ENCODE measurements at places on chromosomes 11 and 22.

GRCh38 chr11:65589444-65590239 is 6.0 kb downstream of the KCNK7 start:
- no peak for DNase-seq

- DNase-seq: peak; percentile 89
These were observed 13.5 kb upstream of the B4GALNT4 start for GRCh38 chr11:355581-356458.

GRCh38 chr22:36069368-36069767 is 40.7 kb upstream of the RBFOX2 start:
- no peak for DNase-seq

DNA sequence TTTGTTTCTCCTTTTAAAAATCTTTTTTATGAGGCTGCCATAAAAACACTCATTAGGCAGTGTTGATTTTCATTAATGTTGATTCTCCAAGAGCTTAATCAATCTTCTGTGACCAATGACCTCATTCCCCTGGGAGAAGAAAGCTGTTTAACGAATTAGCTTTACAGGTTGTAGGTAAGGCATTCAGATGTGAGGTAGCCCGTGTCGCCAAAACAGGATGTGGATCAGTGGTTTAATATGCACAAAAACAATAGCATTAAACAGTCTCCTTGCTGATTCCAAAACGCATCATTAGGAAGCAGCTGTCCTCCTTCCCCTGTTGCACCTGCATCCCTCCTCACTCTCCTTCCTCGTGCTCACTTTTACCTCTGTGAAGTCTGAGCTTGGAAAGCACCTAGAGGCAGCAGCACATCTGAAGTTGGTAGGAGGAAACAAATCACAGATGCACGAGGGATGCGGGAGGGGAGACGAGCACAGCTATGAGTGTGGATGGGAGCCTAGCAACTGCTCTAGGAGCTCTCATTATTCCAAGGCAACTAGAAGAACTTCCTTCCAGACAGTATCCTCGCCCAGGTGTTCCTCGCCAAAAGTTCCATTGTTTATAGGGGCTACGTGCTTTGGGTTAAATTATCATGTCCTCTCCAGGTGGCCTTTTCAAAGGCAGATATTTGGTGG is 179.4 kb upstream of the SNX19 start:
- no peak for DNase-seq

GRCh38 chr11:57290288-57290687 is 34.5 kb downstream of the TNKS1BP1 start:
- DNase-seq: no peak

DNA sequence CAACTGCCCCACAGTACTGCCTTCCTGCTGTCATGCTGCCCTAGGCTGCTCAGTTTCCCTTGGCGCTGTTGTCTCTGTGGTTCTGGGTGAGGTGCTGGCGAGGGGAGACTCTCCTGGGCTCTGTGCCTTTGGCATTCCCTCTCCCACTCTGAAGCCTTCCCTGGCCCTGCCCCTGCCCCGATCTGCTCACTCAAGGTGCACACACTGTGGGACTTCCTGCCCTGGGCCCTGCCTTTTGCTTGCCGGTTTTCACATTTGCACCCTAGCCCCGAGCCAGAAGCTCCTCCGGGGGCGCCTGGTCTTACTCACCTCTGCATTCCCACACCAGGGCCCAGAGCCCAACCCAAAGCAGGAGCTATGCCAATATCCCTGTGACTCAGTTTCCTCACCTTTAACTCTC is 12.0 kb downstream of the B3GAT1 start:
- no peak for DNase-seq

DNA sequence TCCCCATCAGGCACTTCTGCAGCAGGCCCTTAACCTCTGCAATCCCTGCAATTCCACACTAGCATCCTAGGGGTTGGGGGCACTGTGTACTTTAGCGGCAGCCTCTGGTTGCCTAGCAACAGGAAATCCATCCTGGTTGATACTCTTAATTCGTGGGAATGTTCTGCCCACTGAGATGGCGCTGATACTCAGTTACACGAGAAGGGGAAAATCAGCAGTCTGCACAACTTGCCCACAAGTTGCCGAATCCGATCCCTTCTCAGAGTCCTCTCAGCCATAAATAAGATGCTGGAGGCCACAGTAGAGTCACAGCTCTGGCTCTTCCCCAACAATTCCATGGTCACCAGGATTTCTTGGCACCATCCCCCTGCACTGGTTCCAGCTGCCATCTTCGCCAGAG is 57.6 kb upstream of the CRYBB3 start:
- DNase-seq: no peak

GRCh38 chr11:111372538-111372937 is 6.5 kb downstream of the POU2AF1 start:
- DNase-seq: no peak

DNA sequence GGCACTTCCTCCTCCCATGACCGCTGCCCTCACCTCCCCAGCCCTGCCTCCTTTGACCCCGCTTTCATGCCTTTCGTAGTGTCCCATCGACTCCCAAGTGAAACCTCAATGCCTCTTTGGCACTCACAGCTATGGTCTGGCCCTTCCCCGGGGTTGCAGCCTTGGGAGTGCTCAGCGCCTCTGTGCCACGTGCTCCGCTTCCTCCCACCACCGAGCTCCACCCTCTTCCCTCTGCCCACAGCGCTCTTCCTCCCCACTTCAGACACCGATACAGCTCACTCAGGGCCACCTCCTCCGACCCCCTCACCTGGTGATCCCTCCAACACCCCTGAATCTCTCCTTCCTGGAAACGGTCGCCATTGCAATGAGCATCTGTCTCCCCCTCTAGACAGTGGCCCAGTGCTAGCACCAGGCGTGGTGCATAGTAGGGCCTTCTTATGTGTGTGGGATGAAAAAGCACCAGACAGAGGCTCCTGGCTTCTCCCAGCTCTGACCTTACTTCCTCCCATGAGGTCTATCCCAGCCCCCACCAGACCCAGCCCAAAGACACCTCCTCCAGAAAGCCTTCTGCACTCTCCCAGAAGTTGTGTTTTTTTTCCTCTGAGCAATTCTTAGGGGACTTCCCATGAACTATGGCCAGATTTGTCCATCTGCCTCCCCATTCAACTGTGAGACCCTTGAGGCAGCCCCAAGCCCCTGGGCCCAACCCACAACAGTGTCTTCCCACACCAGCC is 16.4 kb upstream of the SCGB1A1 start:
- DNase-seq: no peak

- no peak for DNase-seq
These were observed 148.2 kb upstream of the ARHGAP20 start for GRCh38 chr11:110860461-110860860.

DNA sequence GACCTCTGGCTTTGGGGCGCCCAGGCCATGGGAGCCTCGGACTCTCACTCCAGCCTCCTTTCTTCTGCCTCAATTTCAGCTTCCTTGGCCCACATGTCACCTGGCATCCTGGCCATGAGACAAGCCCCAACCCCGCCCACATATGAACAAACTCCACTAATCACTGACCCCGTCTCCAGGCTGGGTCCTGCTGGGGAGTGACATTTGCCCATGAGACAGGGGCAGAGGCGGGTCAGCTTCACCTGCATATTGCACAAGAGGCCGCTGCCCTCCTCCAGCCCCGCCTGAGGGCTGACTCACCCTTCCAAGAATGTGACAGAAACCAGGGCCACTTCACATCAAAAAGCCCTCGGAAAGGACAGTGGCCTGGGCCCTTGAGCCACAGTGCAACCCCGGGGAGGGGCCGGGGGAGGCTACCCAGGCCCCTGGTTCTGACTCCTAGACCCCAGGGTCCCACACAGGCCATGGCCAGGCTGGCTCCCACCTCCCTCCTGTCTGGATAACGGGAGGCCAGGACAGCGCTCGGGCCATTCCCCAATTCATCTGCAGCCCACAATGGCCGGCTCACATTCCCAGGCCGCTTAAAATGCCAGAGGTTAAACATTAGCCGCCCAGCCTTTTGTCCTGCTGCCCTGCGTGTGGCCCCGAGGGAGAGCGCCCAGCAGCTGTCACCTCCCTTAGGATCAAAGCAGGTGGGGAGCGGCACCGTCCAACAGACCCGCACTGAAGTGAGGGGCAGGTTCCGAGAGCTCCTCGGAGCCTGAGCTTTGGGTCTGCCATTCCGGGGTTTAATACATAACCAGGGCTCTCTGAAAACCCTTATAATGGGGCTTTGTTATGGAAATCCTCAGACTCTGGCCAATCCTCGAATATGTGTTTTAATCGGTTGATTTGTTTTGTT is 42.3 kb downstream of the TRMU start:
- peak; percentile 98 for DNase-seq

DNA sequence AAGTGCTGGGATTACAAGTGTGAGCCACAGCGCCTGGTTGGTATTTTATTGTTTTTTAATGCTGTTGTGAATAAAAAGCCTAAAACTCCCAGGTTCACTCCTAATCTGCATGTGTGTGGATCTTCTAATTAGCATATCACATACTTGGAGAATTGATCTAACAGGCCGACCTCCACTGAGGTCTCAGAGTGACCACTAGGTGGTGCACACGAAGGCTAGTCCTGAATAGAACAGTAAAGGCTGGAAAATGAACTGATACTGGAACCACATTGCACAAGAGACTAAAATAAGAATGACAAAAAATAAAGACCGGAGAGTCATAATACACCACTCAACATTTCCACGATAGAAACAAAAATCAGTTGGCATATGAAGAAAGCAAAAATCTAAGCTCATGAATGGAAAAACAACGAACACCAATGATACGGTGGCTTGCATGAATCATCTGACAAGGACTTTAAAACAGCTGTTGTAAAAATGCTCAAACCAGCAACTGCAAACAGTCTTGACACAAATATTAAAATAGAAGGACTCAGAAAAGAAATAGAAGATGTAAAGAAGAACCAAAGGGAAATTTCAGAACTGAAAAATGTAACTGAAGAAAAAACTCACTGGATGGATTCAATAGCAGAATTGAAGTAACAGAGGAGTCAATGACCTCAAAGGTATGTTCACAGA is 19.2 kb downstream of the PIM3 start:
- peak; percentile 78 for DNase-seq

- no peak for DNase-seq
These were observed 692.1 kb downstream of the NTM start for GRCh38 chr11:132062541-132062940.

- DNase-seq: no peak
These were observed 56.1 kb upstream of the GNAZ start for GRCh38 chr22:23014250-23014649.

- DNase-seq: no peak
These were observed 17.4 kb upstream of the TMPRSS6 start for GRCh38 chr22:37126882-37127281.

DNA sequence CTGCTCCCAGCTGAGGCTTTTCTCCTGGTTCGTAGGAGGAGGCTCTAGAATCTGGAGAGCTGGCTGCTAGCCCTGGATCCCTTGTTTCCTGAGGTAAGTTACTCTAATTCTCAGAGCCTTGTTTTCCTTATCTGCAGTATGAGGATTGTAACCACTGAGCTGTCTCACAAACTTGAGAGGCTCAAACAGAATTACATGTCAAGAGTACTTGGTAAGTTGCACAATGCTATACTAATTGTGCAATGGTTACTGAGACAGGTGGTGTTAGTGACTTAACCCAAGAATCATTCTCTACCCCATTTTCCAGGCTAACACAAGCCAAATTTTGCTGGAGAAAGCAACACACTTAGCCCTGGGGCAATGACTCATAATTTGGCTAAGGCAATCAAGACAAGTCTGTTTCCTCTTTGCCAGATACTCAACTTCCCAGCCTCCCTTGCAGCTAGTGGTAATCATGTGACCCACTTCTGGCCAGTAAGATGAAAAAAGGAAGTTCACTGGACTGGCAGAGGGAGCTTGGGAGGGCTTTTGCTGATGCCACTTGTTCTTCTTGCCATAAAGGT is 348.0 kb downstream of the TENM4 start:
- no peak for DNase-seq

DNA sequence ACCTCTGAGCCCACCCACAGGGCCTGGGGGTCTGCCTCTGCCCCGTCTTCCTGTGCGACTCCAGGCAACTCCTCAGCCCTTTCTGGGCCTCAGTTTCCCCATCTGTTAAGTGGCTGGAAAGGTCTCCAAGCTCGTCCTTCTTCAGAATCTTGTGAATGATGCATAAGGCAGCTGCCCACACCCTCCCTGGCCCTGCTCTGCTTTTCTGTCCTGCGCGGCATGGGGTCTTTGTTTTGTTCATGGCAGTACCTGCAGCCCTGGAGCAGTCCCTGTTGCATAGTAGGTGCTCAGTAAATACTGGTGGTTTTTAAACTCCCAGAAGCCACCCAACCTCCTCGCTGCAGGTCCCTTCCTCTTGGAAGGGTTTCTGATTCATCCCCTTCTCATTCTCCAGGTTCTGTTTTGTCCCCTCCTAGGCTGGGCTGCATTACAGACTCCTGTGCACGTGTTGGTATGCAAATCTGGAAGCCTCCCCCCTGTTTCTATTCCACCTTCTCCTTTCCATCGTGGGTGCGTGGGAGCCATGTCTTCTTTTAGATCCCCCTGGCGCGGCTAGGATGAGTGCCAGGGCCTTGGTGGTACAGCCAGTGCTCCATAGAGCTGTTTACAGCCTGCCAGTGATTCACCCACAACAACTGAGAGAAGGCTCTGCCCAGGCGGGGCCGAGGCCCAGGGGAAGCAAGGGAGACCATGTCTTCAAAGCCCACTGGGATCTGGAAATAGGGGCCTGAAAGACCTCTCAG is 19.3 kb upstream of the SYT7 start:
- DNase-seq: no peak

DNA sequence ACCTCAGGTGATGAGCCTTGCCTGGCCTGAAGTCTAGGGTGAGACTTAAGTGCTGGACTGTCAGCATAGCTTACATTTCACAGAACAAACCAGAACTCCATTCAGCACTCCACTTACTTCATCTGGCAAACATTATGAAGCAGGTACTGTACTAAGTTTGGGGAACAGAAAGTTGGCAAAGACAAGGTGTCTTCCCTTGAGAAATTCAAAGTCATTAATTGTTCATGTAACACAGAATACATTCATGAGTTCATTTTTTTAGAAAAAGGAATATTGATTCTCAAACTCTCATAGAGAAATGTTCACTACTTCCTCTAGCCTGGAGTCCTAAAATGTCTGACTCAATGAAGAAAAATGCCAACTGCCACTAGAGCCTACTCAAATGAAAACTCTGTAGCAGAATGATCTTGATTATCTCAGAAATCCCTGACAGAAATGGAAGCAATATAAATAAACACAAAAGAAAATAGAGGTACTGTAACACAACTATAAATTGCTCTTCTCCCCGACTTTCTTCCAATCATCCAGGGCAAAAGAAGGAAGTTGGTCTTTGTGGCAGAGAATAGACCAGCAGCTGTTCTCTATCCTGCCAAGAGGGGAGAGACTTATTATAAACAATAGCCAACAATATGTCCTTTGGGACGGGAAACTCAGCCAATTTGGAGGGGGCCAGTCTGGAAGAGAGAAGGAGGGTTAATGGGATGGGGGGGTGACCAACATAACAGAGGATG is 129.2 kb upstream of the MTMR2 start:
- no peak for DNase-seq

GRCh38 chr11:104286129-104286528 is 122.2 kb upstream of the PDGFD start:
- DNase-seq: no peak

DNA sequence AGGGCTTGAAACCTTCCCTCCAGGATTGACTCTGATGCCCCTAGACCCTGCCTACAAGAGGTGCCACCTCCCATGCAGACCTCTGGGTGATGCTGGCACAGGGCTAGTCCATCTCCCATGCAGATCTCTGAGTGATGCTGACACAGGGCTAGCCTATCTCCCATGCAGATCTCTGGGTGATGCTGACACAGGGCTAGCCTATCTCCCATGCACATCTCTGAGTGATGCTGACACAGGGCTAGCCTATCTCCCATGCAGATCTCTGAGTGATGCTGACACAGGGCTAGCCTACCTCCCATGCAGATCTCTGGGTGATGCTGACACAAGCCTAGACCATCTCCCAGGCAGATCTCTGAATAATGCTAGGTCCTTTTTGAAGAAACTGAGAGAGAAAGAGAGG is 321.7 kb downstream of the NTM start:
- DNase-seq: no peak
